Amniotic stem cell (primary cell): ENCODE measurements at places on chromosomes 2 and 18.

DNA sequence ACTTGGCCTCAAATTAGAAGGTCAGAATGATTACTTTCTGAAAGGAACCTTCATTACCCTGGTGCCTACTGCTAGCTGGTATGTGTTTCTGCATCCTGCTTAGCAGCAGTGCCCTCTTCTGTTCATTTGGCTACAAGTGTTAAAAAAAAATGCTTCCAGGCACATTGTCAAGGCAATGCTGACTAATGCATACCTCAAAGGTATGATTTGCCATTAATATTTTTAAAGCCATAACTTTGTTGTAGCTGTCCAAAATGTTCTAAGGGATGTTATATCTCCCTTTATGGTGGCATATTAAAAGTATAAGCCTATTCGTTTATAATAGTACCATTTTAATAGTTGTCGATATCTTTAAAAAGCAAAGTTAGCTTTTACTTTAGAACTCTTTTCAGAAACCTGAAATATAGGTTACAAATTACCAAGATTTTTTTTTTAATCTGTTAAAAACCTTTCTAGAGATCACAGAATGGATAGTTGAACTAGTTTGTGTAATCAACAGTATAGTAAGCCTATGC, 52.0 kb upstream of the FAM171B start:
- DNase-seq, result peak; percentile 57

- DNase-seq, result no peak
Observed at GRCh38 chr18:46759890-46760289, 3.0 kb upstream of the ST8SIA5 start.

DNA sequence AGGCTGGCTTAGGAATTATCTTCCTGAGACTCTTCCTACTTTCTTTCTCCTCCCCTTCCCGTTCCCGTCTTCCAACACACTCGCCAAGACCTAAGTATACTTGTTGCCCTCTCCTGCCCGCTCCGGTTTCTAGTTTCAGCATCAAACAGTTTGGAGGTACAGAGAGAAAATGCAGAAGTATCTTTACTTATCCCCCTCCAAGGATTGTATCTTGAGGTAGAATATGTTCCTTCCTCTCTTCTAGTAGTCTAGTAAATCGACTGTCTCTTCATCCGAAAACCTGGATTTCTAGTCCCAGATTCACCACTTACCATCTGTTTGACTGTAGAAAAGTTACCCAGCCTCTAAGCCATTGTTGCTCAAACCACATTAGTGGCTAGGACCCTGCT, 755 bp downstream of the EIF4E2 start:
- DNase-seq, result no peak

DNA sequence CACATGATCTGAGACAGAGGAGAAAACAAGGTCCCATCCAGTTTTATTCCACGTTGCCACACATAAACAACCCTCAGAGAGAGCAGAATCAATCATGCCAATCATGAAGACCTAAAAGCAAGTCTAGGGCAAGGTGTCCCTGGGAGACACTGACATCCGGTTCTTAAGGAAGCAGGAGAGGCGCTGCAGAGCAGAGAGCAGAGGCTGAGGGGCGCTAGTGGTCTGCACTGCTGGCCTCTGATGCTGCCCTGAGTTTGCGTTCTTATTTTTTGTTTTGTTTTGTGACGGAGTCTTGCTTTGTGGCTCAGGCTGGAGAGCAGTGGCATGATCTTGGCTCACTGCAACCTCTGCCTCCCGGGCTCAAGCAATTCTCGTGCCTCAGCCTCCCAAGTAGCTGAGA, 83.3 kb downstream of the SMIM21 start:
- DNase-seq, result no peak

DNA sequence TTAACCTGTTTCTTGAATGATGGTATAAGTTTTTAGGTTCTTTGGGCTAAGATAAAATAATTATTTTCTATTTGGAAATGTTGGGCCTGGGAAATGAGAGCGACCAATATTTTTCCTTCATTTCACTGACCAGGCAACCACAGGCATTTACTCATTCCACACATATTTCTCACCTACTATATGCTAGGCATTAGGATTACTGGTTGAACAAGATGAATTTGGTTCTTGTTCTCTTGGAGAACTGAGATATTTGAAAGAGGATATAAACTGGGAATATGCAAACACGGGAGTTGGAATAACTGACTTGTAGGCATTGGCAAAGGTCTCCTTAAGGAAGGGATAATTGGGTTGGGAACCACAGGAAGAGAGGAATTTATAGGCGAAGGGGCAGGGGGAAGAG, 3.9 kb upstream of the MYL1 start:
- DNase-seq, result no peak

GRCh38 chr2:207474863-207475485, 54.8 kb upstream of the CREB1 start:
- peak; percentile 45 for DNase-seq
